ENCODE measurements at places on chromosomes 5 and 9. TPM values are rescaled to one million over a fixed set of nuclear protein-coding genes. Genes with fewer than 3 reads are reported as not detected.

The PCDHGB6 gene
- total RNA-seq: 4.2 TPM

The NR5A1 gene
- not detected for total RNA-seq

The ADAMTS16 gene
- 2.6 TPM for total RNA-seq

The NUTM2G gene
- not detected for total RNA-seq

The THBS4 gene
- total RNA-seq: under 0.01 TPM

The CACNA1B gene
- 0.43 TPM for total RNA-seq
